ENCODE measurements at places on chromosomes 3 and 15. TPM values are rescaled to one million over a fixed set of nuclear protein-coding genes. Genes with fewer than 3 reads are reported as not detected.

- DNase-seq = peak; percentile 55
Measured at GRCh38 chr15:74192751-74193150, 9.8 kb downstream of the STRA6 start.

- DNase-seq = peak; percentile 9
Measured at GRCh38 chr3:16849229-16849628, 35.5 kb upstream of the PLCL2 start.

DNA sequence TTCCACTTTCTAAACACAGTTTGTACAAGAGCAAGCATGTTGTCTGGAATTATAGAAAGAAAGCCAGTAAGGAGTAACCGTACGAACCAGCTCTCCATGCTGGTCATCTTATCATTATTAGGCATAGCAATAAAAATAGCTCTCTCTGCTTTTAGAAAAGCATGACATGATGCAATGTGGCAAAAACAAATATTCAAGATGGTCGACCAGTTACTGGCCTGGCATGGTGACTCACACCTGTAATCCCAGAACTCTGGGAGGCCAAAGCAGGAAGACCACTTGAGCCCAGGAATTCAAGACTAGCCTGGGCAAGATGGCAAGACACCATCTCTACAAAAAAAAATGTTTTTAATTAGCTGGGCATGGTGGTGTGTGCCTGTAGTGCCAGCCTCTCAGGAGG, 2.6 kb upstream of the MAP4 start:
- no peak for DNase-seq

GRCh38 chr3:192417559-192418055, 309.7 kb downstream of the FGF12 start:
- no peak for DNase-seq

- no peak for DNase-seq
Measured at GRCh38 chr3:127192576-127193232, at the start of gene PRR23E. Gene PRR23E (plus strand): TSS chr3:127193131. CDS start chr3:127196686, 3,555 bp downstream.

DNA sequence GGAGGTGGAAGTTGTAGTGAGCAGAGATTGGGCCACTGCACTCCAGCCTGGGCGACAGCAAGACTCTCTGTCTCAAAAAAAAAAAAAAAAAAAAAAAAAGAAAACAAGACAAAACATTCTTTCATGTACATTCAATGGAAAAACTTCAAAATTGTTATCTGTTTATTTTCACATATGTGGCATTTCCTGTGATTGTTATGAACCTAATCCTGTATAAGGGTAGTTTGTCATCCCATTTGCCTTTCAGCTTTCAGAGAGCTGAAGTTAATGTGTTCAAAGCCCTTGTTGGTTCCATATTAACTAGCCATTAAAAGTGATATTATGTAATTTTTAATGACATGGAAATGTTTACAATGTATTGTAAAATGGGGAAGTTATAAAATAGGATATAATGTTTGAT, 17.3 kb upstream of the NCK1 start:
- no peak for DNase-seq

DNA sequence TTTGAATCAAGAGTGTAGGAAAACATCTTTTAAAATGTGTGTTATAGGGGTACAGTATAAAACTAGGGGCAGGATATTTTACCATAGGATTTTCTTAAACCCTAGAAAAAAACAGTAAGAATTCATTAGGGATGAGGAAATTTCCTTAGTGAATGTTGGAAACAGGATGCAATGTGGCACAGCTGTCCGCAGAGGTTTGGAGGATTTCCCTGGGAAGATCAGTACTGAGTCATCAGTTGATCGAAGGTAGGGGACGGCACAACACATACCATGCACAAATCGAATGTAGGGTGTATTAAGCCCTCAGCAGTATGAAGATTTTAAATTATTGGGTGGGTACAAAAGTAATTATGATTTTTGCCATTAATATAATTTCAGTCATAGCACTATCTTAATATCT, 49.9 kb downstream of the FNDC3B start:
- no peak for DNase-seq

DNA sequence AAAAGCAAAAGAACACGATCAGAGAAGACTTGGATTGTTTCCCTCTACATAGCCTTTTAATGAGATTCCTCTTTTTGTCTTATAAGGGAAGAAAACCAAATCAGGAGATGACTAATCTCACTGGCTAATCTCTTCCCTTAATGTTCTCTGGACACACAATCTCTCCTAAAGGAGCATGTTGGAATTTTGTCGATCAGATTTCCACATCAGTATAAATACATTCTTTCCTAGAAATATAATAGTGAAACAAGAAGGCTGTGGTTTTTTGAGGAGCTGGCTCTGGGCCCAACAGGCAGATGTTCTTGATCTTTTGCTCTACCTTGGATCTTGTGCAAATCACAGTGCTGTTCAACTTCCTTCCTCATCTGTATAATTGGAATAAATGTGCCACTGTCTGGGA, 94.0 kb downstream of the GTPBP8 start:
- DNase-seq = peak; percentile 77

GRCh38 chr3:54986294-54986693, 58.4 kb upstream of the LRTM1 start:
- no peak for DNase-seq

DNA sequence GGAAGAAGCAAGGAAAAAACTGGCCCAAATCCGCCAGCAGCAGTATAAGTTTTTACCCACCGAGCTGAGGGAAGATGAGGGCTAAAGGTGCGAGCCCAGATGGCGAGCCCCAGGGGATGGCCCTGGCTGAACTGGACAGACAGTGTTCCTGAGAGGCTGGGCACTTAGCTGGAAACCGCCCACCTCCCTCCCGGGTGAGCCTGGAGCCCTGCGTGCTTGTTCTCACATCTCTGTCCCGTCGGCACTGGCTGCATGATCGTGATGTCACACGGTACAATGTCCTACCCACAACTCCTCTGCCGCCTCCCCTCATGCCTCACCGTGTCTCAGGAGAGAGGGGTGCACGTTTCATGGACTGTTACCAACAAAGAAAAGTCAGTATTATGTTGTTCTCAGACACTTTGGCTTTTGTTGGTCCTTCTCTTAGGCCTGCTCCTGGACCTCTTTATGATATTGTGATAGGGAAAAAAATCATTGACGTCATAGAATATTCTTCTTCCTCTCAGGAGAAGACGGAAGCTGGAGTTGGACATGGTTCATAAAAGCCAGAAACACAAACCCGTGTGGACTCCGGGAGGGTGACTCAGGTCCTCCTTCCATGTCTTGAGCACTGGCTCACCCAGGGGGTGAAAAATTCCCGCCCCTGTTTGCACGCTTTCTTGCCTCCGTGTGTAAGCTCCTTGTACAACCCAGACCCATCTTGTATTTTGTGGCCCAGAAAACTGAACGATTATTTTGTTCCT, 201.8 kb upstream of the TPM1 start:
- DNase-seq = peak; percentile 82

GRCh38 chr3:40306336-40306735, 3.2 kb upstream of the EIF1B start:
- DNase-seq = peak; percentile 72

DNA sequence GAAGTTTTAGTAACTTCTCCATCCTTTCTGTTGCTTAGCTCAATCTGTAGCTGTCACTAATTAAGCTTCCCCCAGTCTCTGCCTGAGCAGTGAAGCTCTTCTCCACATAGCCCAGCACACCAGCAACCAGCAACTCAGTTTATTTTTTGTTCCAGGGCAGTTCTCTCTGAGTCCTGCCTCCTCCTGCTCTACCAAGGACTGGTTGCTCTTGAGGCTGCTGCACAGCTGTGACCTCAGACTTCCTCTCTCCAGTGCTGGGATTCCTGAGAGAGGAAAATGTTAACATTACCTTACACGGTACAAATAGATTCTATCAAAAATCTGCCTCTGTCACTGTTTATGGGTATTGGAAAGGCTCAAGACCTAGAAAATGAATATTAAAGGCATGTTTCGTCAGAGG, 294.7 kb downstream of the OXSM start:
- DNase-seq = no peak

TGM4 gene
- total RNA-seq = not detected

SGO1 gene
- 0.88 TPM for total RNA-seq

CCDC14 gene
- 51.4 TPM for total RNA-seq

GRM2 gene
- total RNA-seq = not detected

Measured in osteoblast (primary cell).